Transverse colon (tissue), 4 donors: ENCODE measurements at places on chromosomes 4 and X.

GRCh38 chr4:188109157-188109755 is at the start of gene TRIML2:
TSS of gene TRIML2 (minus strand) at chr4:188109603. CDS start at chr4:188105368, 4,235 bp downstream.
- no peak for DNase-seq

GRCh38 chr4:55851885-55852284 is 1.6 kb upstream of the EXOC1 start:
- DNase-seq, result peak; percentile 22

DNA sequence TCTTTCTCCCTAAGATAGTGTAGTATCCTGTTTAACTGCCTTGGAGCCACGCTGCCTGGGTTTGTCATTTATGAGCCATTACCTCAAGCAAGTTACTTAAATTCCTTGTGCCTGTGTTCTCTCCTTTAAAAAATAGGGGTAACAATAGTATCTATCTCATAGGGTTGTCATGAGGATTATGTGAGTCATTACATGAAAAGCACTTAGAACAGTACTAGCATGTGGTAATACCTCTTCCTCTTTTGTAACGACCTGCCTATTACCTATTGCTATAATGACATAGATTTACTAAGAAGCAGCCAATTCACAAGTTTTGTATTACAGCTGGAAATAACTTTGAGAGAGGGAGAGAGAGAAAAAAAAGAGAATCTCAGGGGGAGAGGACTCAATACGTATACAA is 834.7 kb downstream of the RAPGEF2 start:
- no peak for DNase-seq

GRCh38 chr4:112296949-112297880 is at the start of gene ALPK1:
TSS of gene ALPK1 (plus strand) at chr4:112297369.
- no peak for DNase-seq

GRCh38 chr4:141132709-141133145 is 542 bp downstream of the RNF150 start:
- peak; percentile 7 for DNase-seq

GRCh38 chrX:114611018-114611619 is 27.2 kb downstream of the HTR2C start:
- peak; percentile 14 for DNase-seq

DNA sequence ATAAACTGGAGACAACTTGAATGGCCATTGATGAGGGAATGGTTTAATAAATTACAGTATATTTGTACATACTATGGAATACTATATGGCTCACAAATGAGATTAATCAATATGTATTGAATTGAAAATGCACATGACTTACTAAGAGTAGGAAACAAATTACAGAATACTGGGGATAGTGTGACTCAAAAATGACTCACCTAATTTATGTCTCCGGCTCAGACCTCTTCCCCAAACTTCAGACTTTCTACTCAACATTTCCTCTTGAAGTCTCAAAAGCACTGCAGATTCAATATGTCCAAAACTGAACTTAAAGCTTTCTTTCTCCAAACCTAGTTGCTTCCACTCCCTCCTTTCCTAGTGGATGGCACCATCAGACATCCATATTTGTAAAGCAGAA is 28.8 kb upstream of the GRIA3 start:
- DNase-seq, result no peak

DNA sequence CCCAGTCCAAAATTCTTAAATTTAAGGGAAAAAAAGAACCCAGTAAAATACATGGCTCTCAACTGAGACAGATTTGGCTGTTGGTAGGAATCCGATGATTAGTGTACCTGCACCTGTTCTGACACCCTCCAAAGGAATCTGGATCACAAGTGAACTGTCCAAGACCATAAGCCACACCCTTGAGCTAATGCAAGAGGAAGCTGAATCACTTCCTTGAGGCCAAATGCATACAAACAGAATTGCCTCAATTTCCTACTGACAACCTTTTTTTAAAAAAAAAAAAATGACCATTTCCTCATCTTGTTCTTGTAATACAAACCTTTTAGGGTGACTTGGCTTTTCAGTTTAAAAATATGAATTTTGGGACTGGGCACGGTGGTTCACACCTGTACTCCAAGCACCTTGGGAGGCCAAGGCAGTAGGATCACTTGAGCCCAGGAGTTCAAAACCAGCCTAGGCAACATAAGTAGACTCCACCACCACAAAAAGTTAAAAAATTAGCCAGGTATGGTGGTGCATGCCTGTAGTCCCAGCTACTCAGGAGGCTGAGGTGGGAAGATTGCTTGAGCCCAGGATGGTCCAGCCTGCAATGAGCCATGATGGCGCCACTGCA is 10.7 kb upstream of the FBXL5 start:
- DNase-seq, result peak; percentile 25

DNA sequence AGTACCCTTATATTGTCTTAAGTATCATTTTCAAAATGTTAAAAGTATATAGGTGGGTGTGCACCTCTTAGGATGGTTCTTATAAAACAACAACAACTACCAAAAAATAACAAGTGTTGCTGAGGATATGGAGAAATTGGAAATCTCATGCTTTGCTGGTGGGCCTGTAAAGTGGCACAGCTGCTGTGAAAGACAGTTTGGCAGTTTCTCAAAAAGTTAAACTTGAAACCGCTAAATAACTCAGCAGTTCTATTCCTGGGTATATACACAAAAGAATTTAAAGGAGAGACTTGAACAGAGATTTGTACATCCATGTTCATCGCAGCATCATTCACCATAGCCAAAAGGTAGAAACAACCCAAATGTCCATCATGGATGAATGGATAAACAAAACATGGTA is 65.5 kb downstream of the HAND2 start:
- no peak for DNase-seq

GRCh38 chr4:8732092-8732491 is 139.5 kb downstream of the CPZ start:
- peak; percentile 3 for DNase-seq

DNA sequence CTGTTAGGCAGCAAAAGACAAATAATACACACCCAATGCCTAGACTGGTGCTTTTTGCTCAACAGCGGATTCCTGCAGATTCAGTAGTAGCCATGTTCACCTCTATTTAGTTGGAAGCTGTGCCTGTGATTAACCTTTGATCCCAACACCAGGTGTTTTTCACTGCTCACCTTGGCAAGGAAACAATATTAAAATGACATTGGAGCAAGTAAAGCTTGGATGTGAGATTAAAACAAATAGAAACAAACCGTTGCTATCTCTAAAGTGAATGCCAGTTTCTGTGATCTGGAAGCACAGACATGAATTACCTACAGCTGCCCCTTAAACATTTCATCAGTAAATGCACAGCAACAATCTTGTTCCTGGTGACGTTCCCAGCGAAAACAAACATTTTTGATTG is 35.7 kb downstream of the MAGEB17 start:
- no peak for DNase-seq

DNA sequence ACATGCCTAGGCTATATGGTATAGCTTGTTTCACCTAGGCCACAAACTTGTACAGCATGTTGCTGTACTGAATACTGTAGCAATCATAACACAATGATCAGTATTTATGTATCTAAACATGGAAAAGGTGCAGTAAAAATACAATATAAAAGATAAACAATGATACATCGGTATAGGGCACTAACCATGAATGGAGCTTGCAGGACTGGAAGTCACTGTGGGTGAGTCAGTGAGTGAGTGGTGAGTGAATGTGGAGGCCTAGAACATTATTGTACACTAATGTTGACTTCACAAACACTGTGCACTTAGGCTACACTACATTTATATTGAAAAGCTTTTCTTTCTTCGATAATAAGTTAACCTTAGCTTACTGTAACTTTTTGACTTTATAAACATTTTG is 45.6 kb upstream of the ANK2 start:
- DNase-seq, result no peak

DNA sequence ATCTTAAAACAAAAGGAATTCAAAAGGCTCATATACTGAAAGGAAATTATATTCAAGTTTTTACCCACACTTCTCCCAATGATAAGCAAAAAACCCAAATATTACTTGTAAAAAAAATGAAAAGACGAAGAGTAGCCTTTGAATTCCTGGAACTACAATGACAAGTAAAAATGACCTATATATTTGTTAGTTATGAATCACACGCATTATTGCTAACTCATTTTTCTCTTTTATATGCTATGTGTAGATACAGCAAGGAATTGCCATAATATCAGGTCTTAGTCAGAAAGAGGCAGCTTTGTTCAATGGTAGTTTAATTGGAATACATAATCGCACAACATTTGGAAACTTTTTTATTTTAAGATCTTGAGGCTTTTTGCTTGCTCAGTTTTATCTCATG is 22.7 kb upstream of the ASB5 start:
- DNase-seq, result no peak

DNA sequence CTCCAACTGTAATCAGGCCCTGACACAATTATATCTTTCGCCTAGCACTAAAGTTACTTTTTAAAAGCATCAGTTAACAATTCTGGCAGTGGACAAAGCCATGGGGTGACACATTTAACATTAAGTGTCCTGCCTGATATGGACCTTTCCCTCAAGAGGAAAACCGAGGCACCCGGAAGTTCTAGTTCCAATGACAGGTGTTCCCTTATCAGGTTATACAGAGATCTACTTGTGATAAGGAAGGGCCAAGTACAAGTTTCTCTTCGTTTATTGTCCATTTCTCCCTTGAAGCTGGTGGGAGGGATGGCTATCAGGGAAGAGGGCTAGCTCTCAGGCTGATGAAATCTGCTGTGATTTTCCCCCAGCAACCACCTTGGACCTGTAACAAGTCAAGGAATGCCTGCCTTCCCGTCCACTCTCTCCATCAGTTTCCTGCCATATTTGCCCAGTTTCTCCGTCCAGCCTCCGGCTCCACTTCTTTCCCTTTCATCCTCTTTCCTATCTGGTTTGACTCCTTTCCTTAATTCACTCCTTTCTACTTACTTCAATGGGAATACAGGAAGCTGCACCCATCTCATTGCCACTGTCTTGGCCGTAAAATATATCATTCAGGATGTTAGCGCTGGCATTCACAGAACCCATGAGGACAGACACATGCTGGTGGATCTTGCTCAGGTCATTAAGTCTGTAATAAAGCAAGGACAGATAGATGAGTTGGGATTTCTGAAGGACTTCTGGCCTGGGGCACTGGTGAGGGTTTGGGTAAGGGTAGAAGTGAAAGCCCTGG is 95.0 kb downstream of the DGKK start:
- peak; percentile 38 for DNase-seq

DNA sequence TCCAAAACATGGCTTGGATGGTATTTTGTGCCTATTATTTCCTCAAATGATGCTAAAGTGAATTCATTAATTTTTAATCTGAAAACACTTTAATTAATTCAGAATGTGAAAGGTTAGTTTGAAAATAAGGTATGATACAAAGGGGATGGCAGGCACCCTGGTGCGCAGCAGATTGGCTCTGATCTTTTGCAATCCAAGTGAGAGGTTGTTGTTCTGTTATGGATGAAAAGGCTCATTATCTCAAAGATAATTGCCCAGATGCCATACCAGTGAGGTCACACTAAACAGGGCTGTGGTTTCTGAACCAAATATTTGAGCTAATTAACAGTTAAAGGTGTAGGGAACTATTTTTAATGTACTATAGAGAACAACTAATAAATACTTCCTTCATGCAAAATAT is 504.9 kb downstream of the RAPGEF2 start:
- DNase-seq, result no peak

GRCh38 chrX:27549688-27550087 is 40.5 kb upstream of the DCAF8L2 start:
- DNase-seq, result no peak

DNA sequence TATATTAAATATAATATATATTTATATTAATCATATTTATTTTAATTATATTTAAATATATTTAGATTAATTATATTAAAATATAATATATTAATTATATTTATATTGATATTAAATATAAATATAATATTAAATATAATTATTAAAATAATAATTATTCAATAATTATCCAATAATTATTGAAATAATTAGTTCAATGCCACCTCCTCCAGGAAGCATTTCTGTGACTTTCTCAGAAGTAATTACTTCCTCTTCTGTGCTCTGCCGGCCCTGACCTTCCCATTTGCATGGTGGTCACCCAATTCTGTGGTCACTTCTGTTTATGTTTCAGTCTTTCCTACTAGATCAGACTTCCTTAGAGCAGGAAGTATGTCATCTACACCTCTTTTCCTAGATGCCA is 45.8 kb downstream of the EVC2 start:
- no peak for DNase-seq

DNA sequence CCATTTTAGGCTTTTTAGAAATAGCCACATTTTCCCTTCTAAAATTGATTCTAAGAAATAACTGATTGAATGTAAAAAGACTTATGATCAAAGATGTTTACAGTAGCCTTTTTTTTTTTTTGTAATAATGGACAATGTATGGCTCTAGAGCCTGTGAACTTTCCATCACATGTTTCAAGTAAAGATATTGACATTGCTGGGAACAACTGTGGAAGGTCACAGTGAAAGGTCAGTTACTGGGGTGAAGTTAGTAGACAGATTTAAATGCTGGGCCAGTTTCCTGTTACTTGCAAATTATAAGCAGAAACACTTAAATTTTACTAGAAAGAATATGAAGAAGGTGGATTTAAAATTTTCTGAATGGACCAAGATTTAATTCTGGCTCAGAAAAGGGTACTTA is 18.4 kb downstream of the PAGE2 start:
- DNase-seq, result no peak

- DNase-seq, result no peak
Observed at GRCh38 chr4:142781114-142781513, 65.0 kb downstream of the INPP4B start.

GRCh38 chrX:128518508-128518907 is 466.3 kb upstream of the ACTRT1 start:
- DNase-seq, result no peak

GRCh38 chrX:18543738-18544137 is 118.3 kb downstream of the CDKL5 start:
- DNase-seq, result no peak

GRCh38 chr4:139988863-139989765 is 164.9 kb downstream of the MAML3 start:
- no peak for DNase-seq

DNA sequence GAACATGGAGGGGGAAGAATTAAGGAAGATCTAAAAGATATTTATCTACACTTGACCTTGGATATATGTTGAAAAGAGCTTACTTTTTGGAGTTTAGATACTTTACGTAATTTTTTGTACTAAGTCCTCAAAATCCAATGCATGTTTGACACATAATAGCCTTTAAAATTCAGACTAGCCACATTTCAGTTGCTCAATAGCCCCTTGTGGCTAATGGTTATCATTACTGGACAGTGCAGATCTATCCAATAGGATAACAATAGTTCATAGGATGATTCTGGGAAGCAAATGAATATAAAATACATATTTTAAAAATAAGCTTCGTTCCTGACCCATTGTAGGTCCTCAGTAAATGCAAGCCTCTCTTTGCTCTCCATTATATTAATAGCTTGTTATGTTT is 13.8 kb downstream of the AP1AR start:
- no peak for DNase-seq

DNA sequence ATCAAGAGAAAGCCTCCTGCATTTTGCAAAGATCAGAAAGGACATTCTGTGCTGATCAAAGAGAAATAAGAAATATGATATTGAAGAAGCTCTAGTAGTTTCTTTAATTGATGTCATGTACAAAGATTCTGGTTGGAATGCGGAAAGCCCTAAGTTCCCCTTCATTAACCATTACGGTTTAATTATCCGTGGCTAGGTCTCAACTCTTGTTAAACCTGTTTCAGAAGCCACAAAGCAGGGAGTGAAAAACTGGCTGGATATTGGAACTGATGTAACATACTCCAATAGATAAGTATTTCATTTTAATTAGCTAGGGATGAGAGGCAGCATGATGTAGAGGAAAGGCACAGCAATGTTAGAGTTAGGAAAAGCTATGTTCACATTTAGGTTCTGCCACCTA is 55.7 kb downstream of the SPANXN3 start:
- no peak for DNase-seq

GRCh38 chr4:17667653-17668201 is 53.3 kb downstream of the MED28 start:
- DNase-seq, result no peak

GRCh38 chr4:115675719-115676118 is 562.3 kb upstream of the NDST4 start:
- no peak for DNase-seq
